ENCODE measurements at places on chromosomes 12 and 14.

DNA sequence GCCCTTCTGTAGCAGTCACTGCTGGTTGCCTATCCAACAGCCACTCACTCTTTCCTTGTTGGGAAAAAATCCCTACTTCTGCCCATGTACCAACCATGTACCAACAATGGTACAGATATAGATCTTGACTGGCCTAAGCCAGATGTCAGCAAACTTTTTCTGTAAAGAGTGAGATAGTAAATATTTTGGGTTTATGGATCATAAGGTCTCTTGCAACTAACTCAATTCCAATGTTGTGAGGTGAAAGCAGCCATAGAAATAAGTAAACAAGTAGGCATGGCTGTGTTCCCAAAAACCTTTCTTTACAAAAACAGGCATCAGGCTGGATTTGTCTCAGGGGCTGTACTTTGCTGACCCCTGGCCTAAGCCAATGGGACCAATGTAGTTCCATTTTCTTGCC, 73.5 kb downstream of the ARMH4 start:
- DNase-seq: no peak
- no peaks in the 10 kb centered on the region for H3K27me3 ChIP-seq
- H3K4me3 ChIP-seq: no peak overlapping the region

GRCh38 chr14:27890259-27890658, 876.3 kb upstream of the FOXG1 start:
- no peak for DNase-seq
- no peak overlapping the region for H3K27ac ChIP-seq
- no peaks in the 10 kb centered on the region for H3K36me3 ChIP-seq
- H3K4me3 ChIP-seq: no peak overlapping the region
- no peaks in the 10 kb centered on the region for H3K27me3 ChIP-seq

DNA sequence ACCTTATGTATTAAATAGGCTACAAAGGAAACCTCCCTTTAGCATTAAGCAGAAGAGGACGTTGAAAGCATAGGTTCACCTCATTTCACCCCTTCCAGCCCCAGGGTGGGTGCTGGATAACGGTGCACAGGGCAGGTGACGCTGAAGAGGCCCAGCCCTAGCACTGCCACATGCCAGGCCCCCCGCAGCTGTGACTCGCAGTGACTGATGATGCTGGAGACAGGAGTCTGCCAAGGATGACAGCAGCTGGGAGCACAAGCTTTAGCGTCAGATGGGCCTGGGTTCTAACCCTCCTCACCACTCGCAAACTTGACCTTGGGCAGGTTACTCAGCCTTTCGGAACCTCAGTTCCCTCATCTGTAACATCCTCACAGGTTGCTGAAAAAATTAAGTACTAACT, 76.7 kb downstream of the TBK1 start:
- no peak overlapping the region for H3K27ac ChIP-seq
- H3K4me3 ChIP-seq: no peak overlapping the region
- DNase-seq: no peak
- H3K36me3 ChIP-seq: no peaks in the 10 kb centered on the region
- no peaks in the 10 kb centered on the region for H3K4me1 ChIP-seq

- H3K4me3 ChIP-seq: no peak overlapping the region
- H3K27me3 ChIP-seq: peaks cover 12% of the 10 kb centered on the region
- H3K27ac ChIP-seq: no peak overlapping the region
- no peak for DNase-seq
- H3K4me1 ChIP-seq: peaks cover 9% of the 10 kb centered on the region
These were observed 5.2 kb downstream of the RAB15 start for GRCh38 chr14:64966976-64967375.

DNA sequence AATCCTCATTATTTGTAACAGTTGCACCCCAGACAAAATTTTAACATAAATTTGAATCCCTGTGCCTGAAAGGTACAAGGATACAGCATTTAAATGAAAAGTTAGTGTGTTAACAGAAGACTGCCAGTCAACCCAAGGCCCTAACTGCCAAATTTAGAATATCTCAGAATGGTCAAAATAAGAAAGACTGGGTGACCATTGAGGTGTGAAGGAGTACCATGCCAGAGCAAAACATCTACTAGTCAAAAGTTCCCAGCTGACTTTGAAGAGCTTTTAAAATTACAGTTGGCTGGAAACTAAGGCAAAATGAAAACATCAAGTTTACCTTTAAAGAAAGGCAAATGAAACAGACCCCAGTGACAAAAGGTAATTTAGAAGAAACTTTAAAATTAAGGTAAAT, 18.4 kb downstream of the SAV1 start:
- no peak overlapping the region for H3K4me3 ChIP-seq
- DNase-seq: no peak
- no peaks in the 10 kb centered on the region for H3K27me3 ChIP-seq
- H3K27ac ChIP-seq: no peak overlapping the region

DNA sequence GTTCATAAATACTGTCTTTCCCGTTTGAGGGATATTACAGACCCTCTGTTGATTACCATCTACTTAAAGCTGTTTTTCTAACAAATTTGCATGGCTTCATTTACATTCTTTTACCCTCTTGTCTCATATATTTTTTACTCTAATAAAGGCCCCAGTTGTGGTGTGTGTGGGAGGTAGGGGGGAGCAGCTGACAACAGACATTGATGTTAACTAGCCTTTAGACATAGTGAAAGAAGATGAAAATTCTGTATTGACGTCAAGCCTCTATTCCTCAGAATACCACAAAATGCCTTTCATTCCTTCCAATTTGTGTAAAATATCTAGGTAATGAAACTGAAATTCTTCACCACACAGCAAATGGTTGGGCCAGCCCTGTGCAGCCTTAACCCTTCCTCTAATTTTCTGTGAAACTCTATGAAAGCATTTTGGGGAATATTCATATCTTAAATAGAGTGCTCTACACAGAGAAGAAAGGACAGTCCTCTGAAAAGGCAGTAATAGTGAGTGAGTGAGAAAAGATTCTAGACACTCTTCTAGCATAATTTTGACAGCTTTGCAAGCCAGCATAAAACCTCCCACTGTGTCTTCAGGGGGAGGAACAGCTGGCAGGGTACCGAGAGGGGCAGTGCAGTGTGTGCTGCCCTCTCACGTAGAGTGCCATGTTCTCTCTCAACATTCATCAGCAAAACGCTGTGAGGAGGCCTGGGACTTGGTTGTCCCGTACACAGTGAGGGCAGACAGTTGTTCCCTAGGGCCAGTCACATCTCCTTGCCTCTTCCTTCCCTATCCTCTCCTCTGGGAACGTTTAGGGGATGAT, 20.1 kb upstream of the CERS5 start:
- H3K4me3 ChIP-seq: no peak overlapping the region
- no peaks in the 10 kb centered on the region for H3K27me3 ChIP-seq
- peaks cover 20% of the 10 kb centered on the region for H3K4me1 ChIP-seq
- H3K36me3 ChIP-seq: peaks cover 22% of the 10 kb centered on the region
- no peak for DNase-seq

GRCh38 chr12:32016680-32017482, 57.7 kb downstream of the RESF1 start:
- H3K4me3 ChIP-seq: no peak overlapping the region
- no peak for DNase-seq
- no peaks in the 10 kb centered on the region for H3K36me3 ChIP-seq
- no peak overlapping the region for H3K27ac ChIP-seq

- H3K36me3 ChIP-seq: no peaks in the 10 kb centered on the region
- H3K4me3 ChIP-seq: no peak overlapping the region
- no peaks in the 10 kb centered on the region for H3K27me3 ChIP-seq
- peaks cover 30% of the 10 kb centered on the region for H3K4me1 ChIP-seq
- no peak overlapping the region for H3K27ac ChIP-seq
These were observed 7.9 kb upstream of the RILPL2 start for GRCh38 chr12:123444092-123445026.

GRCh38 chr14:56587701-56588100, 8.1 kb downstream of the TMEM260 start:
- no peak overlapping the region for H3K27ac ChIP-seq
- H3K27me3 ChIP-seq: no peaks in the 10 kb centered on the region
- H3K4me1 ChIP-seq: peaks cover 17% of the 10 kb centered on the region
- H3K36me3 ChIP-seq: no peaks in the 10 kb centered on the region

- H3K36me3 ChIP-seq: no peaks in the 10 kb centered on the region
- H3K27me3 ChIP-seq: no peaks in the 10 kb centered on the region
- no peaks in the 10 kb centered on the region for H3K4me1 ChIP-seq
- H3K4me3 ChIP-seq: no peak overlapping the region
- no peak overlapping the region for H3K27ac ChIP-seq
- DNase-seq: no peak
These were observed 1.1 kb upstream of the GNB3 start for GRCh38 chr12:6839482-6840201.

GRCh38 chr12:119770146-119770545, 102.2 kb downstream of the PRKAB1 start:
- H3K36me3 ChIP-seq: no peaks in the 10 kb centered on the region
- DNase-seq: no peak
- no peaks in the 10 kb centered on the region for H3K27me3 ChIP-seq

Data from tibial nerve (tissue), 4 donors.